ENCODE measurements at places on chromosomes 6 and 20. TPM values are rescaled to one million over a fixed set of nuclear protein-coding genes. Genes with fewer than 3 reads are reported as not detected.

GRCh38 chr6:7249946-7250643 is 62.9 kb downstream of the SSR1 start:
- H3K36me3 ChIP-seq = peaks cover 74% of the 10 kb centered on the region
- H3K27me3 ChIP-seq = no peaks in the 10 kb centered on the region
- DNase-seq = peak; percentile 47
- H3K27ac ChIP-seq = no peak overlapping the region

Gene GSTA2
- not detected for total RNA-seq

DNA sequence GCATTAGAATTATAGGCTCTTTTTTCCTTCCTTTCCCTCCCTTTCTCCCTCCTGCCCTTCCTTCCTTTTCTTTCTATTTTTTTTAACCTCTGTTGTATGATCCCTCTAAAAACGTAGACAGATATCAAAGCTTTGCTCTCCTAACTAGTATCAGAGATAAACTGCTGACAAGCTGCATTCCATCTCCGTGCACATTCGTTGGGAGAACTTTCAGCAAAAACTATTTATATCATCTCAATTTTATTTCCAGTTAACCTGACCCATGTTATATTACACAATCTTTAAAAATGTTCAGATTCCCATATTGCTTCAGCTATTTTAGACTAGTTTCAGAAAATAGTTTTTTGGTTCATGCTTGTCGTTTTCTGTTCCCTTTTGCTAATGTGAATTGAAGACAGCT is 47.3 kb downstream of the RNF217 start:
- H3K27ac ChIP-seq = peak overlapping the region; percentile 48
- no peaks in the 10 kb centered on the region for H3K27me3 ChIP-seq
- no peaks in the 10 kb centered on the region for H3K36me3 ChIP-seq
- no peaks in the 10 kb centered on the region for H3K4me1 ChIP-seq
- H3K4me3 ChIP-seq = no peak overlapping the region

DNA sequence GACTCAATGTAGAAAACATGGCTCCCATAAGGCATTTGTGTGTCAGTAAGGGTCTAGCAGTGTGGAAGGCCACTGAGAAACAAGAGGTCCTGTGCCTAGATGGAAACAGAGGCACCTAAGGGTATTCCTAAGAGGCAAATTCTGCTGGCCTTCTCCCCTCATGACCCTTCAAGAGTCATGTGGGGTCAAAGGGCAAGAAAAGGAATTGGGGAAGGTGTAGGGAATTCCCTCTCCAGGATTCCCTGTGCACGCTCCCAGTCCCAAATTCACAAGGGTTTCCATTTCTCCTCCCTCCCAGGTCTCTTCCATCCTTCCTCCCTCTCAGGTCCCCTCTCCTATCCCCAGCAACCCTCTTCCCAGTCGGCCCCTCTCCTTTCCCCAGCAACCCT is 568 bp downstream of the AGPAT1 start:
- H3K4me1 ChIP-seq = peaks cover 67% of the 10 kb centered on the region
- no peak for DNase-seq
- H3K27me3 ChIP-seq = no peaks in the 10 kb centered on the region
- H3K27ac ChIP-seq = peak overlapping the region; percentile 94

DNA sequence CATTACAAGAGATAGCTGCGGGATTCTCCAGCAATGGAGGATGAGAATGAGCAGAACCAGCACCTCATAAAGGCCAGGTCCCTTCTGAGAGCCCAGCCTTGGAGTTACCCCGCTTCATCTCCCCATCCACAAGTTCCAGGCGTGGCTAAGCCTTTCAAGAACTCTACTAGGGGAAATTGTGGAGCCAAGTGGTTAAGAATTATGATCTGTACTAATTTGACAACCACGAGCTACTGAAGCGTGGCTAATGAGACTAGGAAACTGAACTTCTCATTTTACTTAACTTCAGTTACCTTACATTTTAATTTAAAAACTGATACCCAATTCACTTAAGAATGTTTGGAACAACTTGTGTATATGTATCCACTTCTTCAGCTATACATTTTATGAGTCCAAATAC is 401.0 kb downstream of the PTPRT start:
- no peaks in the 10 kb centered on the region for H3K4me1 ChIP-seq
- H3K27me3 ChIP-seq = no peaks in the 10 kb centered on the region
- no peaks in the 10 kb centered on the region for H3K36me3 ChIP-seq
- H3K27ac ChIP-seq = no peak overlapping the region

- no peak for DNase-seq
- no peaks in the 10 kb centered on the region for H3K27me3 ChIP-seq
- no peak overlapping the region for H3K4me3 ChIP-seq
- no peaks in the 10 kb centered on the region for H3K4me1 ChIP-seq
Observed at GRCh38 chr20:48181261-48181935, 396.1 kb upstream of the SULF2 start.

Gene PXDC1
- total RNA-seq = 31.7 TPM
